Stimulated activated CD8-positive, alpha-beta memory T cell treated with anti-CD3 and anti-CD28 coated beads, Interleukin-2, amount 100 ng/mL, for 48 hours (primary cell): ENCODE measurements at places on chromosomes 4 and X.

- DNase-seq = no peak
These were observed 12.1 kb downstream of the BMP2K start for GRCh38 chr4:78788007-78788889.

DNA sequence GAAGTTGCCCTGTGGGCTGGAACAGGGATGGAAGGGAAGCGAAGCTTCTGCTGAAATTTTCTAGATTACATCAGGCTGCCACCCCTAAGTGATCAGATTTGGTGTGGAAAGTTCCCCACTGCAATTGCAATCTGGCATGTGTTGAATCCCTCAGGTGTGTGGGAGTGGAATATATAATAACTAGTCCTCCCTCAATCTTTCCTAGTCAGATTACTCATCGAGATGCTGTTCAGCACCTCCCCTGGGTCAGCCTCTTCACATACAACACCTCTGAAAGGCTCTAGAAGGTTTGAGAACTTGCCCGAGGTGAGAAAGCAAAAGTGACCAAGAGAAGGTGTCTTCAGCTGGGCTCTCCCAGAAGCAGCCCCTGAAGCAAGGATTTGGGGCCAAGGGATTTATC, 336.8 kb downstream of the BCOR start:
- no peak for DNase-seq

- DNase-seq = no peak
These were observed 39.5 kb upstream of the TMEM154 start for GRCh38 chr4:152719291-152719690.

- no peak for DNase-seq
These were observed 175.3 kb downstream of the MAML3 start for GRCh38 chr4:139978692-139979091.

- no peak for DNase-seq
These were observed 1.9 kb downstream of the STOX2 start for GRCh38 chr4:183906739-183907651.

DNA sequence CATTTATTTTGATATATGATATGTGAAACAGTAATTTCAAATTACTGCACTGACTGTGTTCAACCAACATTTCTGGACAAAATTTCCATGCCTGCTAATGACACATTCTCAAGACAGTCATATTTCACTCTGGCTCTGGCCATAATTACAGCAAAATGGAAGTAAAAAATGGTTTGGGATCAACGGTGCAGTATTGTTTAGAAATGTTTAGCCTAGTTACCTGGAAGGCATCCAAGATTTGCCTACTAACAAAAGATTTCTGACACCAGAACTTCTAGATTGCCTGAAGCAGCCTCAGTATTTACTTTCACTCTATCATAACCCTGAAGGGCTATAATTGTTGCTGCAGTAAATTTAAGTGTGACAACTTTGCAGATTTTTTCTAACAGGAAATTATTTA, 416.3 kb downstream of the PCDH10 start:
- DNase-seq = no peak

GRCh38 chr4:74206088-74206825, 48.3 kb downstream of the MTHFD2L start:
- DNase-seq = no peak

DNA sequence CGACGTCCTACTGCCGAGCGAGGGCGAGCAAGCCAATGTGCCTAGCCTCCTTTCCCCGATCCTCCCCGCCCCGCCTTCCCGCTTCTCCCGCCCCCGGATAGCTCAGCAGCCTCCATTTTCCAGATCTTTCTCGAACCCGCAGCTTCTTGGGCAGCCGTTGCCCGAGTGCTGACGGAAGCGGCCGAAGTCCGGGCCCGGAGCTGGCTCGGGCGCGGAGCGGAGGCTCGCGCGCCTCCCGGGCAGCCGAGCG, 172 bp upstream of the HSPA4L start:
- peak; percentile 46 for DNase-seq

- no peak for DNase-seq
These were observed 210.5 kb upstream of the NEIL3 start for GRCh38 chr4:177099211-177099610.

DNA sequence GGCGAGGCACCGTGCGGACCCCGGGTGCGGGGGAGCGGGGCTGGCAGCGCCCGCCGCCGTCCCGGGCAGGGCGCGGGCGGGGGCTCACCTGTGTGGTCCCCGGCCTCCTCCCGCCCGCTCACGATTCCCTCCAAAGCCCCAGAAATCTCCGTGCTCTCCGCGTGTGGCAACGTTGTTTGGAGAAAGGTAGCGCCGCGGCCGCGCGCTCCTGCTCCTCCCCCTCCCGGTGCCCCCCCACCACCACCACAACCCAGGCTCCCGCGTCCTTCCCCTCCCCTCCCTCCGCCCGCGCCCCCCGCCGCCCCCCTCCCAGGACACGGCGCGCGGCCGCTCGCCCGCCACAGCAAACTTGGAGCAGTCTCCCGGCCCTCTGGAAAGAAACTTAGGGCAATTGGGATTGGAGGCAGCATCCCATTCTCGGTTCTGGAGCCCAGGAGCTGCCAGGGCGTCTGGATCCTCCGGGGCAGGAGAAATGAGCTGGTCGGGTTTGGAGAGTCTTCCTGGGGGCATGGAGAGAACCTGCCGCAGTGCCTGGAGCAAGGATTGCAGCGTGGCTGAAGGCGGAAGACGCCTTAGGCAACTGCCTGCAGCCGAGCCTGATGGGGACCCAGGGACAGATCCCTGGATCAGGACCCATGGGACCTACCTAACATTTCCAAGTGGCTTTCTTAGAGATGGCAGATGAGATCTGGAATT, 855 bp downstream of the KLF3 start:
- no peak for DNase-seq

DNA sequence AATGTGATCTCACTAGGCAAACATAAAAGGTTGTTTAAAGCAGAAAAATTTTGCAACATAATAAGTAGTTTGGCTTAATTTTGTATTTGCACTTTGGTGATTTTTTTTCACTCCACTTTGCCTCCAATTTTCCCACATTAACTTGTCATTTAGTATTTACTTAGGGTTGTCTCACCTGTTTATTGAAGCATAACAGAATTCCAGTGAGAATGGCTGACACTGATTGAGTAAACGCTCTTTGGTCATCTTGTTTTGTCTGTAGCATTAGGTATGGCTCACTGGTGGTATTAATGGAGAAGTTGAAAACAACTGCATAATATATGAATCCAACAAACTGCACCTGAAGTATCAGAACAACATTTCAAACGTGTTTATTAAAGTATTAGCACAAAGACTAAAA, 799.5 kb upstream of the ADGRL3 start:
- no peak for DNase-seq

GRCh38 chr4:55758066-55758465, 61.5 kb upstream of the EXOC1L start:
- no peak for DNase-seq

DNA sequence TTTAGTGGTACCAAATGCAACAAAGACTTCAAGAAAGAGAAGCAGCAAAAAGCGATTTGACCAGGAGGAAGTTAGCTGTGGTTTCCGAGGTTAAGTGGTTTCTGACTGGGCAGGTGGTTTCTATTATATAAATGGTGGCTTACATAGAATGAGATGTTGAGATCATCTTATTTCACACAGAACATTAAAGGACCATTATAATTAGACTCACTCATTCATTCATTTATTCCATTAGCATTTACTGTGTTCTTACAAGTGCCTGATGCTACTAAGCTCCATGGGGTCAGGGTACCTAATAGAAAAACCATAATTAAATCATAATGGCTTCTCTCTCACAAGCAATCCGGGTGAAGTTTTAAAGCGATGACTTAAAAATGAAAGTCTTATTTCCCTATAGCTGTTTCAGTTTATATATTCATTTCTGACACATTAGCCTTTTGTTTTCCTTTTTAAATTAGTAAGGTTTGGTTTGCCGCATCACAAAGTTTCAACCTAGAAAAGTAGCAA, 10.6 kb downstream of the TSPAN6 start:
- no peak for DNase-seq

GRCh38 chr4:98749206-98749605, 90.8 kb upstream of the TSPAN5 start:
- no peak for DNase-seq

- no peak for DNase-seq
These were observed 4.7 kb downstream of the ZXDB start for GRCh38 chrX:57596516-57596915.

- DNase-seq = no peak
These were observed 1.6 kb downstream of the SLC10A6 start for GRCh38 chr4:86847571-86847970.

DNA sequence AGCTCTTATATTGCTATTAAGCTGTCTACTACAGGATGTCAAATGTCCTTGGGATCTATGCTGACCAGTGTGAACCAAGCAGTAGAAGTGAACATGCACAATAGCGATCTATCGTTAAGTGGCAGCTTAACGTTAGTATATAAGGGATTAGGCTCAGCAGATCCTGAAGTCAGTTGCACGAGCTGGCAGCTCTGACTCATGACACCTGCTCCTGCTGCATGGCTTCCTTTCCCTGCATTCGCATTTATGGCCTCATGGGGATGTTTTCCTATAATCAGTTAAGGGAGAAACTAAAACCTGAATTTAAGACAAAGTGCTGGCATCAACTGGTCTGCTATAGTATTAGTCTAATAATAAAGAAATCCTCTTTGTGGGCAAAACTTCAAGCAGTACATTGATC, 12.7 kb upstream of the MCUB start:
- no peak for DNase-seq

- DNase-seq = no peak
These were observed 196.6 kb upstream of the AGA start for GRCh38 chr4:177638871-177639270.

DNA sequence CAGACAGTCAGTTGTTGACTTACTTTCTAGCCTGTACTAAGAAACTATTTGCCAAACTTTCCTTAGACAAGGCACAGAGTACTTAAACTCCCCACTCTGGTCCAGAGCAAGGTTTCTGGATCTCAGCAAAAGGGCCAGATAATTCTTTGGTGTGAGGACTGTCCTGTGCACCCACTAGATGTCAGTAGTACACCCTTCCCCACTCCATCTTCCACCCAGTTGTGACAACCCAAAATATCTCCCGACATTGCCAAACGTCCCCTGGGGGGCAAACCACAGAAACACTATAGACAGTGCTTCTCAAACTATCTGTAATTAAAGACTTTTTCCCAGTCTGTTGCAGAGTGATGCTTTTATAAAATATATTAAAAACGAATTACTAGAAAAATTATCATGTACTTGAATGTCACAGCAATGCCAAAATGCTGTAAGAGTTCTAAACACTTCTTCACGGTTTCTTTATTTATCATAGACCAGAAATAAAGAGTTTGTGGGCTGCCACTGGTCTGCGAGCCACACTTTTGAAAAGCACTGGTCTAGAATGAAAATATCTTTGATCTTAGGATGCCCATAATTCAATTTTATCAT, 203.5 kb downstream of the PRDM5 start:
- no peak for DNase-seq

- no peak for DNase-seq
These were observed 127.8 kb upstream of the NOCT start for GRCh38 chr4:138887741-138888140.

DNA sequence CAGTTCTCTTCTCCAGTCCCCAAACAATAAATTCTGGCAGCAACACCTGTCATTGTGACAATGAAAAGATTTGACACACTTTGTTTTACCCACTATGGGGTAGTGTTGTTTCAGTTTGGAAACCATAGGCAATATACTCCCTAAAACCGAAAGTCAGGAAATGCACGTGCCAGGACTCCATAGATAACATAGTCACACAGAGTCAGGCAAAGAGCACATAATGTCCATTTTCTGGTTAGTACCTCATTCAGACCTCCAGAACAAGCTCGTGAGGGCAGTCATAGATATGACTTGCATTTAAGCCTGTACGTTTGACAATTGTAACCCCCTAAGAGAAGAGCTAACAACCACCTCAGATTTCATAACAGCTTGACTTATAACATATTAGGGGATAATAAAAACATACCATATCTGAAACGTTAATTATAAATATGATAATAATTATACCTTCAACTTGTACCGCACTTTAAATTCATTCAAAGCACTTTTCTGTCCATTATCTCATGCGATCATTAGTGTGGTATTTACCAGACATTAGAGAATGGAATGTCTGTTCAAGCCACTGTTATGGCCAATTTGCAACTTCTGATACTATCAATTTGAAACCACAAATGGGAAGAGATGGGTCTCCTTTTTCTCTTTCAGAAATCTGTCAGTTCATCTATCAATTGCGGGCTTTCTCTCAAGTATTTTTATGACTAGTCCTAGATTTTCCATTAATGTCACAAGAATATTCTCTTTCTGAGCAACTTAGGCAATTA, 147.4 kb downstream of the LDB2 start:
- DNase-seq = no peak

GRCh38 chrX:47489507-47490275, 6.7 kb upstream of the ZNF41 start:
- no peak for DNase-seq

GRCh38 chrX:20653070-20653469, 386.4 kb upstream of the RPS6KA3 start:
- DNase-seq = no peak

DNA sequence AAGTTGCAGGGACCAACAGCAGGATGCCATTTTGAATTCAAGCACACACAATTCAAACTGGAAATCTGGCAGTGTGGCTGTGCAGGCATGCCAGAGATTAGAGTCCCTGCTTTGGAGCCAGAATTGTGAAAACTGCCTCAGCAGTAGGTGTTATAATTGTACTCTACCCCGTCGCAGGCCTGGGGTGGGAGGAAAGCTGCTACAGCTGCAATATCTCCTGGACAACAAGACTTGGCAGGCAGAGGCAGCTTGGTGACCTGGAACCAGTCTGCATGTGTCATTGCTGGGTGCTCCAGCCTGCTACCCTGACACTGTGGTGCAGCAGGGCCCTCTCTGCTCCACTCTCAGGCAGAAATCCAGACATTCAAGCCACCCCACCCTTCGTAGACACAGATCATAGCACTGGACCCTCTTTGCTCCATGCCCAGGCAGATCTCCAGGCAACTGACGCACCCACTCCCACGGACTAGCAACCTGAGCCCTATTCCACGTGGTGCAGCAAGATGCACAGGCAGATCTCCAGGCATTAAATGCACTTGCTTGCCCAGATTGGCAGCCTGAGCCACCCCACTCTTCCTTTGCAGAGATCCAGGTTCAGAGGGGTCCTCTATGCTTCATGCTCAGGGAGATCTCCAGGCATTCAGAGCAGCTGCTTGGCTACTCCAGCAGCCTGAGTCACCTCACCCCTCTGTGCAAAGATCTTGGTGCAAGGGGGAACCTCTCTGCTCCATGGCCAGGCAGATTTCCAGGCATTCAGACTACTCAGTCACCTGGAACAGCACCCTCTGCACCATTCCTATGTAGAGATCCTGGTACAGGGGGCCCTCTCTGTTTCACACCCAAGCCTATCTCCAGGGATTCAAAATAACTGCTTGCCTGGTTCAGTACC, 140.5 kb downstream of the LRBA start:
- no peak for DNase-seq

- no peak for DNase-seq
These were observed 98.5 kb upstream of the FAM47C start for GRCh38 chrX:36909676-36910030.

- no peak for DNase-seq
These were observed 211.8 kb downstream of the NPFFR2 start for GRCh38 chr4:72243641-72244040.

DNA sequence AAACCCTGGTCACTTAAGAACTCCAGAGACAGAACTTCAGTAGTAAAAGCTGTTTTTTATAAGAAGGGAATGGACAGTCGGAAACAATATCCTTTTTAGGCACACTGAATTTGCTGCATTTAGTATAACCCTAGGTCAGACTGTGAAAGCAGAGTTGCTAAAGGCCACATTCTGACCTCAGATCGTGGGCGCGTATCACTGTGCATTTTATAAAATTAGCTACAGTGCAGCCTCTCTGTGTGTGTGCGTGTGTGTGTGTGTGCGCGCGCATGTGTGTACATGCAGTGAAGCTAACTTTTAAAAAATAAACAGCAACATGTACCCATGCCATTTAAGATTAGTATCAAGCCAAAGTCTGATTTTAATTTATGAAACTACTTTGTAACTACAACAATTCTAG, 8.0 kb downstream of the ZNF827 start:
- DNase-seq = no peak
